IMR-90 (cell line): ENCODE measurements at places on chromosomes 1 and 21. TPM values are rescaled to one million over a fixed set of nuclear protein-coding genes. Genes with fewer than 3 reads are reported as not detected.

PROK1 gene
- total RNA-seq: not detected in 2 replicates

MPZ gene
- 0.18 and 0.28 TPM in 2 replicates for total RNA-seq

HSD11B1 gene
- total RNA-seq: 0.28 and 0.72 TPM in 2 replicates

LAMB3 gene
- 0.72 and 1.1 TPM in 2 replicates for total RNA-seq

CRYBG2 gene
- not detected in 2 replicates for total RNA-seq

RIMKLA gene
- not detected in 2 replicates for total RNA-seq

CD5L gene
- total RNA-seq: not detected in 2 replicates

TDRD5 gene
- total RNA-seq: not detected in 2 replicates

NTRK1 gene
- total RNA-seq: not detected in 2 replicates

RGS4 gene
- total RNA-seq: 538 and 635 TPM in 2 replicates

AKNAD1 gene
- 0.18 and 0.28 TPM in 2 replicates for total RNA-seq

SELL gene
- not detected in 2 replicates for total RNA-seq

TNFAIP8L2 gene
- not detected in 2 replicates for total RNA-seq

LRRC39 gene
- total RNA-seq: 0.36 and 0.56 TPM in 2 replicates

SLC1A7 gene
- not detected in 2 replicates for total RNA-seq

PALMD gene
- total RNA-seq: 0.72 and 1.1 TPM in 2 replicates

C1QA gene
- total RNA-seq: not detected in 2 replicates

PRR9 gene
- not detected in 2 replicates for total RNA-seq

ACBD3 gene
- 59.7 and 95.3 TPM in 2 replicates for total RNA-seq

PTPN7 gene
- total RNA-seq: not detected in 2 replicates

TLCD4 gene
- 0.36 and 0.83 TPM in 2 replicates for total RNA-seq

SPRR5 gene
- total RNA-seq: not detected in 2 replicates

CHD5 gene
- under 0.01 TPM in 1 of 2 replicates, not detected in the other for total RNA-seq

EXOC8 gene
- 11.5 and 15.3 TPM in 2 replicates for total RNA-seq

LRRC53 gene
- not detected in 2 replicates for total RNA-seq

ADCY10 gene
- under 0.01 TPM in 2 replicates for total RNA-seq

KIAA0040 gene
- total RNA-seq: under 0.01 and 0.18 TPM in 2 replicates

BARHL2 gene
- total RNA-seq: not detected in 2 replicates

AMY1B gene
- total RNA-seq: not detected in 2 replicates

FCER1G gene
- not detected in 2 replicates for total RNA-seq

NT5C1A gene
- total RNA-seq: not detected in 2 replicates

PBXIP1 gene
- total RNA-seq: 24.2 and 28.3 TPM in 2 replicates

HCRTR1 gene
- not detected in 2 replicates for total RNA-seq

XKR8 gene
- 1.1 TPM in 2 replicates for total RNA-seq

DENND2C gene
- total RNA-seq: 2.2 and 3.1 TPM in 2 replicates

S100A1 gene
- 0.18 TPM in 1 of 2 replicates, not detected in the other for total RNA-seq

UBXN10 gene
- not detected in 2 replicates for total RNA-seq

LCK gene
- total RNA-seq: not detected in 2 replicates

FCRLB gene
- total RNA-seq: 0.90 and 1.1 TPM in 2 replicates

LHX4 gene
- total RNA-seq: 0.18 and 0.28 TPM in 2 replicates

CYP4Z1 gene
- not detected in 2 replicates for total RNA-seq

CSF3R gene
- not detected in 2 replicates for total RNA-seq

FAM110D gene
- not detected in 2 replicates for total RNA-seq

RIPK4 gene
- under 0.01 TPM in 2 replicates for total RNA-seq

SLC6A9 gene
- 1.9 and 2.0 TPM in 2 replicates for total RNA-seq

LCE3E gene
- total RNA-seq: not detected in 2 replicates

TFF2 gene
- not detected in 2 replicates for total RNA-seq

IRF6 gene
- total RNA-seq: 1.9 and 2.9 TPM in 2 replicates
